ENCODE measurements at places on chromosomes 2 and 18. TPM values are rescaled to one million over a fixed set of nuclear protein-coding genes. Genes with fewer than 3 reads are reported as not detected.

DNA sequence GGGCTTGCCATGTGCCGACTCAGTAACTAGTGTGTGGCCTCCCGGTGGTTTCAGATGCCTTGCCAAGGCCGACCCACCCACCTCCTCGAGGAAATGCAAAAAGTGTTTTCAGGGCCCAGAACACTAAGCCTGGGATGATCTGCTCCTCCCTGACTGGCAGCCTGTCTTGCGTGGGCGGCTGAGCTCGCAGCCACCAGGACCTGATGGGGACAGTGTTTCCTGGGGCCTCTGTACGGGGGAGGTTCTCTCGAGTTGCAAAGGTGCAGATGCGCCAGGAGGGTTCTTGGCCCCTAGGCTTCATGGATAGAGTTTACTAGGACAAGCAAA lies 85.2 kb downstream of the GLI2 start:
- DNase-seq, result no peak

- no peak for DNase-seq
These were observed 291.2 kb upstream of the SESTD1 start for GRCh38 chr2:179555691-179556283.

GRCh38 chr2:42895134-42895790 lies 102.9 kb upstream of the HAAO start:
- no peak for DNase-seq

DNA sequence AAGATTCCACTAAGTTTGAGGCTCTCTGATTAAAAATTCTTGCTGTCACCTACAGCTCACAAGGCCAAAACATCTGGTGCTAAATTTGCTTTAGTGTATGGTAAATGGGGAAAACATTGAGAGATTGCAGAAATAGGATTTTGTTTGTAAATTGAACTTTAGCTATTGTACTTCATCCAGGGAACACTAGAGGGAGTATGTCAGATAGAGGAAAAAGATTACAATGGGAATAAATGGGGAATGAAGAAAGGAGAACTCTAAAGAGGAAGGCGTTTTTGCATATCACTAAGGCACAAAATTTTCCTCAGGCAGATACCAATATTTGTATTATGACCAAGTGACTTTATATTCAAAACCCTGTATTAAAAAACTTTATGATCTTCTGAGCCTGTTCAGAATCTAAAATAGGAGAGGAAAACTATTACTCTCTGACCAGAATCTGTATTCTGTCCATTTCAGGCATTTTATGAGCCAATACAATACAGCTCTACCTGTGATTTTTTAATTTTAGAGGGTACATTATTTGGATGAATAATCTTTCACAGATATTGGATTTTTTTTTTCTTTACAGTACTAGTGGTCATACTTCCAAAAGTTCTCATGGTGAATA lies 52.3 kb upstream of the ITGB6 start:
- DNase-seq, result no peak

GRCh38 chr2:175220075-175220474 lies 38.6 kb upstream of the ATP5MC3 start:
- no peak for DNase-seq

DNA sequence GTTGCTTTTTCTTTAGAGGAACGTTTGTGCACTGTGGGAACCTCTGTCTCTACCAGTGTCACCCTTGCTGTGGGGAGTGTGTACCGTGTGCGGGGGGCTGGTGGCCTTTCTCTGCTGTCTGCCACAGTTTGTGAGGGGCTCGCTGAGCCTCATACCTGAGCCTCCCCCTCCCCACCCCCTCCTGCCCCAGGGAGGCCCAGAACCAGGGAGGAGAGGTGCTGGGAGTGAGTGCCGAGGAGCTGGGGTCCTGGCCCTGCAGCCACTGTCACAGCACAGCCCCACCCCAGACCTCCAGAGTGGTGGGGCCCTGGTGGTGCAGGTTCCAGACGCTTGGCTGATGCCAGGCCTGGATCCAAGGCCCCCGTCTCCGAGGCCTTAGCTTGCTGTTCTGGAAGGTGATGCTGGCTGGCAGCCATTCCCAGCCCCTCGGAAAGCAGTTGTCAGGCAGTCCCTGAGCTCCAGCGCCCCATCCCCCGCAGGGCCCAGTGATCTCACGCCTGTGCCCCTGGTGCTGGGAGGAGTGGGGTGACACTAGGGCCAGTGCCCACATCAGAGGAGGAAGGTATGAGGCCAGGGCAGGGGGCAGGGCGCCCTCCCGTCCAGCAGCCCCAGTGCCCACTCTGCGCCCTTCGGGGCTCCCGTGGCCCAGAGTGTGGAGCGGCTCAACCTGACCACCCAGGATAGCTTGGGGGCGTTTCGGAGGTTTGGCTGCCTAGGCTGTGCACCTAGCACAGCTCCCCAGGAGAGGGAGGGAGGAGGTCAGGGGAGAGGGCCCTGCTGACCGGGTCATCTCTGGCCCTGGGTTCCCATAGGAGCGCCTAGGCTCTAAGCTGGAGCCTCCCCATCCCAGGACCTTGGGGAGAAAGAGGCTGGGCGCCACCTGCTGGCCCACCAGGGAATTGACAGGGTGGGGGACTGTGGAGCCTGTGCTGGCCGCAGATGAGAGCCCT lies 53.0 kb upstream of the ALPP start:
- peak; percentile 73 for DNase-seq

- DNase-seq, result no peak
These were observed 60.6 kb downstream of the VAPA start for GRCh38 chr18:9974279-9974915.

- no peak for DNase-seq
These were observed 527.1 kb upstream of the NRXN1 start for GRCh38 chr2:51559026-51559425.

GRCh38 chr2:3246406-3246805 lies 131.2 kb downstream of the EIPR1 start:
- DNase-seq, result no peak

- DNase-seq, result no peak
These were observed 237.0 kb downstream of the NYAP2 start for GRCh38 chr2:225636558-225636957.

DNA sequence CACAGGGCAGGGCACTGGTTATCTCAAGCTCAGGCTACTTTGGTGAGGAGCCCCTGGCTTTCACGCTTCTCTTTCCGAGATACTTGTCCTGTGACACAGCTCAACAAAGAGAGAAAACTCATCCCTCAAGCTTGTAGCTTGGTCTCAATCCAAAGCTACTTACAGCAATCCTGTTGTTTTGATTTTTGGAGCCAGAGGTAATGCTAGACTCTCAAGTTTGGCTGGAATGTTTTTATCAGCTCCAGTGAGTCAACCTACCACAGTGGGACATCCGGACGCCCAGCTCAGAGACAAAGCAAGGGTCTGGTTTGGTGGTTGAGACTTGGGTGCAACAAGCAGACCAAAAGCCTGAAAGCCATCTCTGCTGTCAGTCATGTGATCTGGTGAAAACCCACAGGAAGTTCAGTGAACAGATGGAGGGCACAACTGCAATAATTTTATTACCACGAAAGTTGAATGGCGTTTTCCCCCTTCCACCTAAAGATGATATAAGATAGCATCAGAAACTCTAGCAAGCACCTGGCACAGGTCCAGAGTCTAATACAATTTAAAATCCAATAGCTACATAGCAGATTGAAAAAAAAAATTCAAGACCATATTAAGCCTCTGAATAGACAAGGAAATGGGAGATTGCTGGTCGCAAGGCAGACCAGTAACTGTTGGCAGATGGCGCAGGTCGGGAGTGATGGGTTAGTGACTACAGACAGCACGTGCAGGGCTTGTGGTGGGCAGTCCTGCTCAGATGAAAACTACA lies 102.3 kb upstream of the SMAD7 start:
- no peak for DNase-seq

GRCh38 chr2:138510319-138510718 lies 8.7 kb downstream of the SPOPL start:
- no peak for DNase-seq

The PLEKHH2 gene
- total RNA-seq, result 2.5 TPM

The GRHL1 gene
- total RNA-seq, result 2.8 TPM

The CRYGD gene
- total RNA-seq, result not detected

The SKOR2 gene
- 0.18 TPM for total RNA-seq

The ACVR1C gene
- 0.81 TPM for total RNA-seq
